ENCODE measurements at places on chromosomes 5 and 9.

DNA sequence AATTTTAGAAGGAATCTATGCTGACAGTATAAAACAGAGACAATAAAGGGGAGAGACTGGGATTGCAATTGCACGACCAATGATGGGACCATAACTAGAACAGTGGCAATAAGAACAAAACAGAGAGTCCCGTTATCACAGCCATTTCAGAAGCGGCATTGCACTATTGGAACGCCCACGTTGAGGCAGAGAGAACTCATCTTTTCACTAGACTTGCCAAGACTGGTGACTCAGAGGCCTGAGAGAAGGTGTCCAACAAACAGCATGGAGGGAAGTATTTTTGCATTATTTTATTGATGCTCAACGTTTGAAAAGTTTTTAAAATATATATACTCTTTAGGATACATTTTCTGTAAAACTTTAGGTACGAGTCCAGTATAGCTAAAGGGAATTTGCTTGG lies 737.7 kb downstream of the TLE1 start:
- DNase-seq, result no peak

DNA sequence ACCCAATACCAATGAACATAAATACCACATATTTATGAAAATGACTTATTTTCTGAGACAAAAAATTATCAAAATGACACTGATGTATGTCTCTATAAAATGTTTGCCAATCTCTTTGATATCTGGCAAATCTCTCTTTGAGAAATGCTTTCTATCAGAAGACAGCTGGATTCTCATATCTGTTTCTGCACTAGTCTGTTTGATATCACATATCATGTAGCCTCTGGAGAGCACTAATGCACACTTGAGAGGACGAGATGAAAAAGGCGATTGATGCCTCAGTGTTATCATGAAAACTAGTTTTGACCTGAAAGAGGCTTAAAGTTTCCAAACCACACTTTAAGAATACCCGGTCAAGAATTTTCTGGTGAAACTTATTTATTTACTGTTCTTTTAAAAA lies 29.1 kb upstream of the ANKRD55 start:
- DNase-seq, result no peak

GRCh38 chr5:135438636-135439221 lies 8.4 kb downstream of the DCANP1 start:
- DNase-seq, result no peak

DNA sequence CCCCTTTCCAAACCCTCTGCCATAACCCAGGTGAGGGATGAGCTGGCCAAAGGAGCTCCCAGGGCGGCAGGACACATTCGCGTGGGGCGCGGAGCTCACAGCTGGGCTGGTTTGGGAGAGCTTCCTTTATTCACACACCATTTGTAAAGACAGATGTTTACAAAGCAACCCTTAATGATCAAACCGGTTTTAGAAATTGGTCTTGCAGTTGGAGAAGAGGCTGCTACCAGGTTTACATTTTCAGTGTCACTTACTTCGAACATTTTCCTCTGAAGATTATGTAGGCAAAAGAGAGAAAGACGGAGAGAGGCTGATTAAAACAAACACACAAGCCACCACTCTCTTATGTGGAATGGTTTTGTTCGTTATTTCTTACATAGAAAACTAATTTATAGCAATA lies 648.7 kb downstream of the IRX1 start:
- no peak for DNase-seq
